ENCODE measurements at places on chromosomes 7 and 10.
A peak's percentile ranks its signal among the peaks of the same experiment; 100 is the strongest.

- ATAC-seq: peak; percentile 69
Observed at GRCh38 chr7:28155019-28155660, 25.5 kb downstream of the JAZF1 start.

DNA sequence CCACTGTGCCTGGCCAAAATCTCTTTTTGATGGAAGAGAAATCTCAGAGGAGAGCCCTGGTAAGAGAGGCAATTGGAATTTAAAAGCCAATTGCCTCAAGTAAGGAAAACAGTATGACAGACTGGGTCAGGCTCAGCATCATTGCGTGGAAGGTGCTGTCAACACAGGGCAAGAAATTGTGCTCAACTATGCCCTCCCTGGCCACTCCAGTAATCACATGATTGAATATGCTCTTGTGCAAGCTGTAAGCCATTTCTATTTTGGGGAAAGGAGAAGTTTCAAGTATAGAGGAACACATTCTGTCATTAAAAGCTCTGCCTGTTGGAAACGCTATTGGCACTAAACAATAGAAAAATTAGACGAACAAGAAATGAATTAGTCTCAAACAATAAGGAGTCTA is 1127.7 kb downstream of the REEP3 start:
- no peak for ATAC-seq

DNA sequence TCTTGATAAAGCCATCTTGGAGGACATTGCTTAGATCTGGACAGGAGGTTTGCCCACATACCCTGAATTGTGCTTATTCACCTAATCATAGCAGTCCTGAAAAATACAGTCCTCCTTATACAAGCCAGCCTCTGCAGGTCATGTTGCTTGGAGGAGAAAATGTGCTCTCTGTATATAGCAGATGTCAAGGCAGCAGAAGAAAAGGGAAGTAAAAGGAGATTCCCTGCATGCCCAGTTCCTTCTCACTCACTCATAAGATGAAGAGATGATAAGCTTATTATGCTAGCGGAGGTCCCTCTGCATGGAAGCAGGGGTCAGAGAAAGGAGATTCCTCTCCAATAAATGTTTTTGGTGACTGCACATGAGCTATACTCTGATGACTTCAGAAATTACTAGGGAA is 458.8 kb upstream of the ZMIZ1 start:
- no peak for ATAC-seq

DNA sequence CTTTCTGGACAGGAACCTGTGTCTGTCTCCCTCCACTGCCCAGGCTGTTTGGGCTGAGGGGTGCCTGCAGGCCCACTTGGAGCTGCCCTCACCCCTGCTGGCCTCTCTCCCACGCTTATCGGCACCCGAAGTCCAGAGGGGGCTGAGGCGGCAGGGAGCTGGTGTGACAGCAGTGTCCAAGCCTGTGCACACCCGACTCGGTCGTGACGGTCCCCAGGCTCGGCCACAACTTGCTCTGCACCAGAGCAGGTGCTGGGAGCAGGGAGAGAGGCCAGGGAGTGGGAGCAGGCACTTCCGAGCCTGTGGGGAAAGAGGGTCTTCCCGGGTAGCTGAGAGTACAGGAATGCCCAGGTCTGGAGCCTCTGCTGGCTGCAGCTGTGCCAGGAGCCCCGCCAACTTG is 23.0 kb downstream of the INPP5F start:
- ATAC-seq: no peak

All from activated CD4-positive, CD25-positive, alpha-beta regulatory T cell treated with anti-CD3 and anti-CD28 coated beads, Interleukin-2, amount 50 U/mL, for 24 hours (primary cell).